Epithelial cell of prostate (primary cell): ENCODE measurements at places on chromosomes 5 and 9.

DNA sequence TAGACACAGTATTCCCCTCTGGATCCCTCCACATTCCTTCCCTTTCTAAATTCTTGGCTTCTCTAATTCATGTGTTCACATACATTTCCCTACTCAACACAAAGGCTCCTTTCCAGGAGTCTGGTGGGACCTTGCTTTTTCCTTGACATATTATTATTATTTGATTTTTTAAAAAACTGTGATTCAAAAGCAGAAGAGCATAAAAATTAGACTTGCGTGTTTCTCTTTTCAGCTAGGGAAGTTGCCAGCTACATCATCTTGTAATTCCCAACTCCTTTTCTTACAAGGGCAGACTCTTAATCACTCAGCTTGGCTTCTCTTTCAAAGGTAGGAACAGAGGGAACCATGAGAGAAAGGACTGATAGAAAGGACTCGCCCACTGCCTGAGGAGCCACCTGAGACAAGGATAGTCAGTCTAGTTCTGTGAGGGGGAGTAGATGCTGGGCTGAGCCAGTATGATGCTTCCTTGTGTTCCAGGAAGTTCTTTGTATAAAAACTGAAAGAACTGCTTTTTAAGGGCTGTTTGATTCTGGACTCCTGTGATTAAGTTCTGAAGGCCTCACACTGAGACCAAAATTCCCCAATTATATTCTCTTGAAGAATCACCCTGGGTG lies 51.0 kb upstream of the DPYSL3 start:
- no peak for DNase-seq

DNA sequence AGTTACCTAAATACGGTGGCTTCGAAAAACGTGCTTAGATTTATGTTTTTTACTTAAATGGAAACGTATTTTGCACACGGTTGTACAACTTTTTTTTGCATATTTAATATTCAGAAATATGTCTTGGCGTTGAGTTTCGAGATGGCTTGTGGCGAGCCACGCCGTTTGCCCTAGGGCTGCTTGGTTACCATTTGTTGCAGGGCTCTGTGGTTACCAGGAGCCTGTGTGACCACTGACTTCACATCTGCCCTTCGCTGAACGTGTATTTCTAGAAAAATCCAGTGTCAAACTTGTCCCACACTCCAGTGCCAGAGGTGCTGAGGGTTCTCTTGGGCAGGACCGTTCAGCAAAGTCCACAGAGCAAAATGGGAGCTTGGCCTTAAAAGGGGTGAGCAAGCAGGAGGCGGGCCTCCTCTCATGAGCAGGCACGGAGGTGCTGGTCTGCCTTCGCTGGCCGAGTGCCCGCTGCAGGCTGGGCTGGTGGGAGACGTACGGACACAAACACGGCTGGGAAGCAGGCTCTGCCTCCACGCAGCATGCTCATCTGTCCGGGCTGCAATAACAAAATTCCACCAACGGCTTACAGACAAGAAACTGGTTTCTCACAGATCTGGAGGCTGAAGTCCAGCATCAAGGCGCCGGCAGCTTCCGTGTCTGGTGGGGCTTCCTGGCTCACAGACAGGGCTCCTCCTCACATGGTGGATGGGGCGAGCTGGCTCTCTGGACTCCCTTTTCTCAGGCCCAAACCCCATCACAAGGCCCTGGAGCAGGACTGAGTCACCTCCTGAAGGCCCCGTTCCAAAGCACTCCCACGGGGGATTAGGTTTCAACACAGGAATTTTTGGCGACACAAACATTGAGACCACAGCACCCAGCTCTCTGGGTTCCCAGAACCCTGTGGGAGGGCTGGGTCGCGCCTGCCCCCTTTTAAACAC lies 5.4 kb downstream of the MRPL36 start:
- DNase-seq: no peak

- peak; percentile 62 for DNase-seq
These were observed 43.8 kb downstream of the SLC38A9 start for GRCh38 chr5:55668356-55668755.

DNA sequence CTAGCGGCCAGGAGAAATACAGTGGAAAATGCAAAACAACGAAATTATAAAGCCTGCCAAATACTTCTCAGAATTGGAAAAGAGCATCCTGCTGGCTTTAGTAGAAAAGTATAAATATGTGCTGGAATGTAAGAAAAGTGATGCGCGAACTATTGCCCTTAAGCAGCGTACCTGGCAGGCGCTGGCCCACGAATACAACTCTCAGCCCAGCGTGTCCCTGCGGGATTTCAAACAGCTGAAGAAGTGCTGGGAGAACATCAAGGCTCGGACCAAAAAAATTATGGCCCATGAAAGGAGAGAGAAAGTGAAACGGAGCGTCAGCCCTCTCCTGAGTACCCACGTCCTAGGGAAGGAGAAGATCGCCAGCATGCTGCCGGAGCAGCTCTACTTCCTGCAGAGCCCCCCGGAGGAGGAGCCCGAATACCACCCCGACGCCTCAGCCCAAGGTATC lies 15.0 kb downstream of the MSANTD3 start:
- DNase-seq: no peak

GRCh38 chr5:156838961-156839360 lies 11.1 kb upstream of the PPP1R2B start:
- no peak for DNase-seq

GRCh38 chr5:35850967-35851680 lies 5.6 kb upstream of the IL7R start:
- no peak for DNase-seq

- DNase-seq: no peak
These were observed 186.7 kb upstream of the FREM1 start for GRCh38 chr9:15096972-15097371.

- no peak for DNase-seq
These were observed 16.4 kb downstream of the TENT4A start for GRCh38 chr5:6729386-6730310.

- no peak for DNase-seq
These were observed 687 bp downstream of the LYSMD3 start for GRCh38 chr5:90528601-90529193.

GRCh38 chr9:72154468-72155285 lies 5.4 kb downstream of the GDA start:
- peak; percentile 24 for DNase-seq

GRCh38 chr5:25974451-25974850 lies 1063.9 kb downstream of the CDH9 start:
- DNase-seq: no peak

- no peak for DNase-seq
These were observed 3.4 kb downstream of the FAM13B start for GRCh38 chr5:138029501-138029900.

DNA sequence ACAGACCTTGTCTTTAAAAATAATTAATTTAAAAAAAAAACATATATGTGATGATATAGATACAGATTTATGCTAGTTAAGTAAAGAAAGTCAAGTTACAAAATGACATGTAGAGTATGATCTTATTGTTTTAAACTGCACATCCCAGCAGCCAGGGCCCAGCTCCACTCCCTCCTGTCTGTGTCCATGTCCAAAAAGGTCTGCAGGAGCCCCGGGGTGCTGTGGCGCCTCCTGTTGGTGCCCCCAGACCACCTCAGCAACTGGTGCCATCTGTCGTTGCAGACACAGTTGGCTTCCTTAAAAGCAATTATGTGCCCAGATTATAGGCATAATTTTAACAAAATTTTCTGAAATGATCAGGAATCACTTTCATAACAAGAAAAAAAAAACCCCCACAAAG lies 33.3 kb downstream of the IPPK start:
- no peak for DNase-seq

DNA sequence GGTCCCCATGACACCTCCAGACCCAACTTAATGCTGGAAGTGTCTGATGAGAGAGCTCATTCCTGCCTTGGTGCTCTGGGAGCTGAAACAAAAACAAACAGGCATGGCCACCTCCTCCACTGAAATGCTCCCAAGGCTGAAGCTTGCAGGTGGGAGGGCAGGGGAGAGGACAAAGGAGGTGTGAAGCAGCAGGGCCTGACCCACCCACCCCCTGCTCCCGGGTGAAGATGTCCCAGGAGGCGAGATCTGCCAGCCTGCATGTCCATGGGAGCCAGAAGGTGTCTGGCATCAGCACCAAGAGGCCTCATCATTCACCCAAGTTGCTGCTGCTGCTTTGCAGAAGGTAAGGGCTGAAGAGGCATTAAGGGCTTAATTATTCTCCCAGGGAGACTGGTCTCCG lies 4.2 kb upstream of the CCIN start:
- DNase-seq: no peak

DNA sequence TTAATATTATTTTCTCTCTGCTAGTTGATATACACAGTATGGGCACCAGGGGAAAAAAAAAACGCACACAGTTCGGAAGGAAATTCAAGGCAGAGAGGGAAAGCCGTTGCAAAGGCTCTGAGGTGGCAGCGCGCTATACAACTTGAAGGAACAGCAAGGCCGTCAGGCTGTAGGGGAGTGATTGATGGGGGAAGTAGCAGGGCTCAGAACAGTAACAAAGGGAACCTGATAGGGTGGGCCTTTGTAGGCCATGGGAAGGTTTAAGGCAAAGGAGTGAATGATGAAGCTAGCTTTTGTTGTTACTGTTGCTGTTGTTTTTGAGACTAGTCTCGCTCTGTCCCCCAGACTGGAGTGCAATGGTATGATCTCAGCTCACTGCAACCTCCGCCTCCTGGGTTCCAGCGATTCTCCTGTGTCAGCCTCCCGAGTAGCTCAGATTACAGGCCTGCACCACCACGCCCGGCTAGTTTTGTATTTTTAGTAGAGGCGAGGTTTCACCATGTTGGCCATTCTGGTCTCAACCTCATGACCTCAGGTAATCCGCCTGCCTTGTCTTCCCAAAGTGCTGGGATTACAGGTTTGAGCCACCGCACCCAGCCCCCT lies 27.0 kb downstream of the AQP7 start:
- no peak for DNase-seq

- no peak for DNase-seq
These were observed 34.2 kb downstream of the ITGA1 start for GRCh38 chr5:52821901-52822300.

DNA sequence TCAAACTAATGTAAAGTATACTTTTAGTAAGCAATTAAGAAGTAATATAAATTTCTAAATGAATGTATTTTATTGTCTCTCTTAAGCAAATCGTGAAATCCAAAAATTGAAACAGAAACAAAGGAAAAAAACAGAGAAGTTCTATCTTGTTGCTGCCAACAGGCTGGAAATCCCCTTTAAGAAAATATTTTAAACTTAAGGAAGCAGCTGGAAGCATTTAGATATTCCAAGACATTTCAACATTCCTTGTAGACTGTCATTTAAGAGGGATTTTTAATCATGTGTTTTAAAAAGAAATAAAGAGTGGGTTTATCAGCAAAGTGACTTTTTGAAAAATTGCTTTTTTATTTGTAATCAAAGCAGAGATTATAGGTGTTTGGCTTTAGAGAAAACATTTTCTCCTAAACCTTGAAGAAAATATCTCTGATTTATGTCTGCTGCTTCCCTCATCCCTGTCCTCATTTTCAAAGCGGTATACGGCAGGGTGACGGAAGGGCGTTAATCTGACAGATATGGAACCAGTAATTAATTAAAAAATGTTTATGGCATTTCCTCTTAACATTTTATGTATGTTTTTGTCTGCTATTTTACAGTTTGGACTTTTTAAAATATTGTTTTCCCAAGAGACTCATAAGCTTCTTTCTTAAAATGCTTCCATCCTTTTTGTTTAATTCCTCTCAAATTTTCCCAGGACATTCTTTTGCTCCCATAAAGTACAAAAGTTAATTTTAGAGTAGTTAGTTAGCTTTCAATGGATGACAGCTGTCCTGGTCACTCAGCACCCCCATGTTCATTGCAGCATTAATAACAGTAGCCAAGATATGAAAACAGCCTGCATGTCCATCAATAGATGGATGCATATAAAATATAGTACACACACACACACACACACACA lies 245.6 kb downstream of the LURAP1L start:
- DNase-seq: no peak

DNA sequence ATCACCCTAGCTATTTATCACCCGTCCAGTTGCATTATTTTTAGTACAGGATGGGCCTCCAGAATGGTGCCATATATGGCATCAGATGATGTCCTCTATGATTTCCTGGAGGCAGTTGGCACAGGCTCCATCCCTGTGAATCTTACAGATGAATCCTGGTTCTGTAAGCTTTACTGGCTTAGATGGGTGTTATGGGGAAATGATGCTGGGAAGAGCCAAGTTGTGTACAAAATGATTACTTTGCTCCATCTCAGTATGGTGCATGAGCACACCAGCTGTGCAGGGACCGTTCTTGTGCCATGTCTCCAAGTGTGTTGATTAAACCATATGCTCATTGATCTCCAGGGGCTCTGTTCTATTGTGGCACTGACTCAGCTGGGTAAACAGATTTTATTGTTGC lies 755.7 kb downstream of the TLR4 start:
- no peak for DNase-seq

DNA sequence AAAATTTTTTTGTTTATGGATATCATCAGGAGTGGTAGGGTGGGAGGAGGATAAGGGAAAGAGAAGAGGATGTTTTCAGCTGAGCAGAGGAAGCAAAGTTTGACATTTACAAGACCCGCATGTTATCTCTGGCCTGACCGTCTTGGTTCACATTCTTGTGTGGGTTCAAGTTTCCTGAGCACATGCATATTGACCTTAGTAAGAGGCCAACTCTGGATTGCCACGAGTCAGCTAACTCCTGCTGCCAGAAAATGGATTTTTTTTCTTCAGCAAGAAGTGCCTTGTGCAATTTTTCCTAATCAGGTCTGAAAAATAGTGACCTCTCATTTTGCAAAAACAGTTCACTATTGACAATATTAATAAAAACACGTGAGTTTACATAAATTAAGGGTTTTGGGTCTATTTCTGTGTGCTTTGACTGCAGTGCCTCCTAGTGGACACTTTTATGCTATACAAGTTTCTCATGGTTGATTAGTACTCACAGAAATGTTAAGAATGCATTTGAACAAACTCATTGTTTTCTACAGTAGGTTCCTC lies 27.1 kb upstream of the BASP1 start:
- no peak for DNase-seq

- no peak for DNase-seq
These were observed 540.2 kb downstream of the CSNK1G3 start for GRCh38 chr5:124052201-124052600.
